Adipocyte (in vitro differentiated cells): ENCODE measurements at places on chromosomes 5 and 9.

DNA sequence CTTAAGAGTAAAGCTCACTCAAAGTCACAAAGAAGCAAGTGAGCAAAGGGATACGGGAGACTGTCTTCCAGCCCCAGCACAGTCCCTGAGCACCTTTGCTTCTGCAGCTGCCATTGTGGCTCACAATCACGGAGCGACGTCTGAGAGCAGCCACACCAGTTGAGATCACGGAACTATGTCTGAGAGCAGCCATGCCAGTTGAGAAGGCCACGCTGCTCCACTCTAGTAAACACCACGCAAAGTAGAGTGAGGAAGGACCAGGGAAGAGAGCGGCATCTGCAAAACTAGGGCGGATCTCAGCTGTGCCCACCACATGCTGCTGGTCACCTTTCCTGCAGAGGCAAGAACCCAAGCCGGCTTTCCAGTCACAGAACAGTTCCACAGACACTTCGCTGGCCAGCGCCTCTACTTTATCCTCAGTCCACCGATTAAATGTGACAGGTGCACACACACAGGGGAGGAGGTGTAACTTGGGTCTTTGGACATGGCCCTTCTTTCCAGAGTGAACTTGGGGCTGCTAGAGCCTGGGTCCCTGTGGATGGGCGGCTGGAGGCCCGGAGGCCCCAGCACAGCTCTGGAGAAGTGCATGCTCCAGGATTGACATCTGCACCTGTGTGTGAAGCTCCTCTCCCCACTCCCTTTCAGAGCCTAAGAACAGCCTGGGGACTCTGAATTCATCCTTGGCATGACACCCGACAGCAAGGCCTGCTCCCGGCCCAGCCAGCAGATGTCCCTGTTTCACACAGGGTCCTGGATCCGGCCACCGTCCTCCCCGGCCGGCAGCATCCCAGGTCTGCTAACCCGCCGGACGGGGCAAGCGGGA is 324.9 kb upstream of the IRX4 start:
- DNase-seq, result no peak

DNA sequence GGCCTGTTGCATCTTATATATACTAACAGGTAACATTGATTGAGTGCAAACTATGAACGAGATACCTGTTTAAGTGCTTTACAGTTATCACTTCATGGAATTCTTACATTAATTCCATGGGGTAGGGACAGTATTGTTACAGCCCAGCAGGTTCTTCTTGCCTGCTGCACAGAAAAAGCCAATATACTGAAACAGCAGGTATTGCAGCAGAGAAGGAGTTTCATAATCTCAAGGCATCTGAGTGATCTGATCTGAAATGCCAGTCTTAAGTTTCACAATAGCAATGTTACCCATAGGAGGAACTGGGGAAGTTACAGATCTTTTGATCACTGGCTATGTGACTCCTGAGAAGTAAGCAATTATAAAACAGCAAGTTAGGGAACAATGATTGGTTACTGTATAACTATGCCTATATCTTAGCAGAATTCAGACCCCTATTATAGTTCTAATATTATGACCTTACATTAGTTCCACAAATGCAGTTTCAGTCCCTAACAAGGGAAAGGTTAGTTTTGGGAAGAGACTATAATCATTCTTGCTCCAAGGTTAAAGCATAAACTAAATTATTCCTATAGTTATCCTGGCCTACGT is 126.5 kb upstream of the BNC2 start:
- DNase-seq, result no peak

GRCh38 chr9:137055385-137056364 is 1.8 kb upstream of the ENTPD2 start:
- peak; percentile 92 for DNase-seq

GRCh38 chr5:155898284-155898683 is 428.7 kb upstream of the SGCD start:
- peak; percentile 32 for DNase-seq

DNA sequence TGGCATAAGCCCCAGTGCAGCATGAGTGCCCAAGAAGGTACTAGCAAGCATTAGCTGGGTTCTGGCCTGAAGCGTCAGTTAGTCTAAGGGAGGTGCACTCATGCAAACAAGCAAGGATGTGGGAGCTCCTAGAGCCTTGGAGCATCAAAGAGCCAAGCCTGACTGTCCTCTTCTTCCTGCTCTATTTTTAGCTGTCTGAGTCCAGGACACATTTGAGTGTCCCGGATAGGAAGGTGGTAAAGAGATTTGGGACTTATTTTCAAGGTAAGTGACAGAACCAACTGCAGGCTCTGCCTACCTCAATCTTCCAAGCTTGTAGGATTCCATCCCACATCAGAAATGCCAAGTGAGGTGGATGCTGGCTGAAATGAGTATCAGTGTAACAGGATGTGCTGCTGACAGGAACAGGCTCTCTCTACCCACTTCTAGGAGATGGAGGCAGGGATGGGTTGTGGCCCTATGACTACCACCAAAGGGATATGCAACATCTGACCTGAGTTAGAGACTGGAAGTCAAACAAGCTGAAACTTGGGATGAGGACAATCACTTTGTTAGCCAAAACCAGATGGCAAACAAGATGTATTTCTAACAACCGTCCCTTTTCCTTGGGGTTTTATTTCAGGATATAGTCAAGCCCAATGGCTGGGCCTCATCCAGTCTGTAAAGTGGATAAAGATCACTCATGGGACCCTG is 15.1 kb downstream of the MACROH2A1 start:
- DNase-seq, result no peak

- peak; percentile 50 for DNase-seq
These were observed 12.9 kb downstream of the TCF7 start for GRCh38 chr5:134127376-134127861.

DNA sequence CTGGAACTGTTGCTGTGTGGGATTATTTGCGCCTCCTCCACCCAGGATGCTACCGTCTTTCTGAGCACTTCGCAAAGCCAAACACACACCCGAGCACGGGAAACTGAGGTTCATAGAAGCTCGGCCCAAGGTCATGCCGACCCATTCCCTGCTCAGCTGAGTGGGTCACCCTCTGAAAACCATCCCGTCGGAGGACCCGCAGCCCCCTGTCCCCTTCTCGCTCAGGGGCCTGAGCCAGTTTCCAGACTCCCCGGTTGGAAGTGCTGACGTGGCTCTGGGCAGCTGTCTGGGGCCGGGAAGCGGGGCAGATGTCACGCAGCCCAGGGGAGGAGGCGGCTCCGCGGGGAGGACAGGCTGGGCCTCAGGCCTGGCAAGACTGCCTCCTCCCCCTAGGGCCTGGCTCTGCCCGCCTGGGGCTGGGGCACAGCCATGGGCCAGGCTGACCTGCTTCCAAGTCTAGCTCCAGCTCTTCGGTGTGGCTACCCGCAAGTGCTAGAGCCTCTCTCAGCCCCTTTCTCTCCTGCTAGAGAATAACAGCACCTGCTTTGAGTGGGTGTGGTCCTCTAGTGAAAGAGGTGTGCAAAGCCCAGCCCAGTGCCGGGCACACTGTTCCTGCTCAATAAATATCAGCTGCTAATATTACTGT is 9.9 kb upstream of the CXXC5 start:
- DNase-seq, result peak; percentile 82

GRCh38 chr5:92513067-92513466 is 1068.0 kb downstream of the NR2F1-AS1 start:
- no peak for DNase-seq

DNA sequence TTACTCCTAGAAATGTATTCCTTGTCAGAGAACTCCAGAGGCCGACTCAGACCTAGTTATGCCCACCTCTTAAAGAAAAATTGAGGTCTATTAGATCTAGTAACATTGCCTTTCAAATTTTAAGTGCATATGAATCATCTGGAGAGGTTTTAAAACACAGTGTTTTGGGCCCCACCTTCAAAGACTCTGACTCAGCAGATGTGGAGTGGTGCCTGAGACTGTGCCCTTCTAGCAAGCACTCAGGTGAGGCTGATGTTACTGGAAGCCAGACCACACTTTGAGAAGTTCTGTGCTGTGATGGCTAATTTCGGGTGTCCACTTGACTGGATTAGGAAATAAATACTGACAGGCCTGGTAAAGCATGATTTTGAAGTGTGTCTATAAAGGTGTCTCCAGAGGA is 10.6 kb downstream of the FOXB2 start:
- no peak for DNase-seq

DNA sequence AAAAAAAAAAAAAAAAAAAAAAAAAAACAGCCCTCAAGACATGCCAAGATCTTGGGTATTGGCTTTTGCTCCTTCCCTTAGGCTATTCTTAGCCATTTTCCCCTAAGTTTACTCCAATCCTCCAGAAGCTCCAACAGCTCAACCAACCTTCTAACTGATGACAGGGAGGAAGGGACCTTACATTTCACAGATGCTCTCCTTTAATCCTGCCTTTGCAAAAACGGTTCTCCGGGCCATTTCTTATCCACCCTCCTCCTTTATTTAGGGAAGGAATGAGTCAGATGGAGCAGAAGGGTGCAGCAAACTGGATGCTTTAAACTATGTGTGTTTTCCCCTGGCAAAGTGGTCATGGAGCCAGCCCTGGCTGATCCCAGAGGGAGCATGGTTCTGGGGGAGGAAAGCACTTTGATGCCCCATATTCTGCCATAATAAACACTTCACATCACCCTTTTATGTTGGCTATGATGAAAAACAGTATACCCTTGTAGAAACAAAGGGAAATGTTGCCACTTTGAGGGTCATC is 369.4 kb upstream of the DMAC1 start:
- DNase-seq, result no peak

DNA sequence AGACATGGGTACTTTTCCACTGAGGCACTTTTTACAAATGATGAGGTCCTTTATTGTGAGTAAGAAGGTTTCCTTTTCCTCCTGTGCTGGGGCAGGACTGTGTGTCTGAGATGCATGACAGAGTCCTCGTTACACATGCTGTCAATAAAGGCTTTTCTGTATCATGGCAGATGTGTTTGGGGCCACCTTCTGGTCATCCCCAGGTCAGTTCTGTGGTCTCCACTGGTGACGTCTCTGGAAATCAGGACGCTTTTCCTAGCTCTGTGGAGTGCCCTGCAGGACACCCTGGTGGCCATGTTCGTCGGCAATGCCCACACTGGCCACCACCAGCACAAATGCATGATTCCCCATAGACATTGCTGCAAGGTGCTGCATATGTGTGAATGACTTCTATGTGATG is 2.8 kb downstream of the CMBL start:
- no peak for DNase-seq

GRCh38 chr5:6712577-6713273 is 507 bp upstream of the TENT4A start:
- peak; percentile 98 for DNase-seq

DNA sequence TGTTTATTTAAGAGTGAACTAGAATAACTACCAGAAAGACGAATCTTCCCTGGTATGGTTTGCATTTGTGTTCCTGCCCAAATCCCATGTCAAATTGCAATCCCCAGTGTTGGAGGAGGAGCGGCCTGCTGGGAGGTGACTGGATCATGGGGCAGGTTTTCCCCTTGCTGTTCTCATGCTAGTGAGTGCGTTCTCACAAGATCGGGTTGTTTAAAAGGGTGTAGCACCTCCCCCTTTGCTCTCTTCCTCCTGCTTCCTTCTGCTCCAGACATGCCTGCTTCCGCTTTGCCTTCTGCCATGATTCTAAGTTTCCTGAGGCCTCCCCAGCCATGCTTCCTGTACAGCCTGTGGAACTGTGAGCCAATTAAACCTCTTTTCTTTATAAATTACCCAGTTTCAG is 210.3 kb upstream of the TBC1D2 start:
- DNase-seq, result no peak

DNA sequence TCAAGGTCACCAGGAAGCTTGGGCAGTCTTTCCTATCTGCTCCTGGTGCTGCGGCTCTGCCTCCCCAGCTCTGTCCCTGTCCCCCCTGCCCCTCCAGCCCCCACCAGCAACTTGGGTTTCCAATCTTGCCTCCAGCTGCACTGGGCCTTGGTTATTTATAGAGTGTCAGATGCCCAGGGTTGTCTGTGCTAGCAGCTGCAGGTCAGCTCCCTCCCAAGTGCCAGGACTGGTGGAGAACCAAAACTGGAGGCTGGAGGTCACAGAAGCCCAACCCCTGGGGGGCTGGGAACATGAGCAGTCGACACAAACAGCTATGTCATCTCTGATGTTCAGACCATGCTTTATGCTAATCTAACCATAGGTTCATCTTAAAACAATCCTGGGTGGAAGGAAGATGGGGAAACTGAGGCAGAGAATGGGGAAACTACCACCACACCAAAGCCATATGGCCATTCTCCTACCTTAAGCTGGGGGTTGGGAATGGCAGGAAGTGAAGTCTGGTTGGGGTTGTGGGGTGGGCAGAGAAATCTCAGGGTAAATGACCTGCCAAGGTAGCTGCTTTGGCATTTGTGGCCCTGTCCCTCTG is 1.7 kb downstream of the TPM2 start:
- DNase-seq, result no peak

DNA sequence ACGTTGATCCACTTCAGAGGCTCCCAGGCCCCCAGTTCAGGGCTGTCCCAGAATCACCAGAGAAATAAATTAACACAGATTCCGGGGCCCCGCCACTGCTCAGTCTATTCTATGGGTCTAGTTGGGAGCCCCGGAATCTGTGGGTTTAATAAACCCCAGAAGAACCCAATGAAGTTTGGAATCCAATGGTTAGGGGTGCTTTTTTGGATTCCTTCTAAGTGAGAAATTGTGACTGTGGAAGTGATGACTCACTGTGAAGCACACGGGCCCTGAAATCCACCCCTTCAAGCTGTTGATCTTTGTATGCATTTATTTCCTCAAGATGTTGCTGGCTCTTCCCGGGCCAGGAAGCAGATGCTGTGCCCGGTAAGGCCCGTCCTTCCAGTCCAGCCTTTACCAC is 57.3 kb upstream of the SLC28A3 start:
- DNase-seq, result peak; percentile 64

- DNase-seq, result no peak
These were observed 670 bp downstream of the CCDC171 start for GRCh38 chr9:15553528-15553898.

GRCh38 chr5:126806-127205 is 34.8 kb downstream of the PLEKHG4B start:
- no peak for DNase-seq

GRCh38 chr5:68679041-68679440 is 414.8 kb upstream of the SLC30A5 start:
- no peak for DNase-seq

- DNase-seq, result peak; percentile 54
These were observed 118.1 kb upstream of the CCDC112 start for GRCh38 chr5:115414406-115415142.

- no peak for DNase-seq
These were observed 25.1 kb downstream of the ADAMTSL1 start for GRCh38 chr9:18499062-18499461.

GRCh38 chr5:16992444-16992843 is 56.4 kb upstream of the MYO10 start:
- no peak for DNase-seq

- DNase-seq, result peak; percentile 97
These were observed 642.1 kb downstream of the KCTD16 start for GRCh38 chr5:144812763-144813162.
